ENCODE measurements at places on chromosomes 3 and 15. TPM values are rescaled to one million over a fixed set of nuclear protein-coding genes. Genes with fewer than 3 reads are reported as not detected.

GRCh38 chr3:106093616-106094015 is 224.8 kb upstream of the CBLB start:
- no peak for DNase-seq

- no peak for DNase-seq
These were observed 231.1 kb downstream of the ADAMTS9 start for GRCh38 chr3:64456674-64457073.

DNA sequence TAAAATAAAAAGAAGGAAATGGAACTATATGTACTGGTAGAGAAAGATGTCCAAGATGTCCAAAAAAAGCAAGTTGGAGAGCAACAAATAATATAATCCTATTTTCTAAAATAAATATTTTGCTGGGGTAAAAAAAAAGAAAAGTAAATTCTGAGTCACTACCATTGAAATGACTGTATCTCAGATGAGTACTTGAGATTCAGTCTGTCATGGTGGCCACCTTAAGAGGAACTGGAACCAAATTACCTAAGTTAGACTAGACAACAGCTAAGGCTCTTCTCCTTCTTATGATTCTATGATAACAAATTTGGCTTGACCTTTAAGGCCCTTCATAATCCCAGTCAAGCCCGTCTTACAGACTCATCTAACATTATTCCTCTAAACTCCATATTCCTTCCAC is 270.6 kb upstream of the HES1 start:
- DNase-seq: no peak

GRCh38 chr3:94009608-94010007 is 18.8 kb downstream of the STX19 start:
- no peak for DNase-seq

CLRN1 gene
- total RNA-seq: not detected

TGM4 gene
- not detected for total RNA-seq

All from chondrocyte (in vitro differentiated cells).